ENCODE measurements at places on chromosomes 6 and 20.

- no peak for DNase-seq
Measured at GRCh38 chr6:21613809-21614208, 20.3 kb downstream of the SOX4 start.

DNA sequence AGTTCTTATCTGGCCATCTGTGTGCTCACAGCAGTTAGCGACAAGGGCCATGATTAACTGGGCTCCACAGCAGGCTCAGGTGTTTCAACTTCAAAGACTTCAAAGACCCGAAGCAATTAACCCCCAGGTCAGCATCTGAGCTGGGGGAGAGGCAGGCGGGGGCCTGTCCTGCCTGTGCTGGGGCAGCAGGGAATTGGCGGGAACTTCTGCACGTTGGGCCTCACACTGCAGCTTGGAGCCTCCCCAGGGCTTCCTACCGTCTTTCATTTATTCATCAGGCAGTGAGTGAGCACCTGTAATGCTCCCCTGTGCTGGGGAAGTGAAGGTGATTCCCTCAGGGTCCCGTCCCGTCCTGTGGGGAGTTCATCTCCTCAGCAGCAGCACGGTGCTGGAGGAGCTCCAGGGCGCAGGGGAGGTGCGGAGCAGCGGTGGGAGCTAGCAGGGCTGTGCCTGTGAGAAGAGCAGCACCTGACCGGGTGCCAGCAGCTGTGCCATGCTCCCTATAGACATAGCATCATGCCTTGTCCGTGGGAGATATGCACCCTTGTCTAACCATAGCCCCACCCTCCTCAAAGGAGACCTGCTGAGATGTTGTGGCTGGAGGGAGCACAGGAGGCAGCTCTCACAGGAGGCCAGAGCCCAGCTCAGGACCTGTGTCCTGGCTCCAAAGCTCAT, 51.8 kb upstream of the FRMD1 start:
- DNase-seq, result no peak

DNA sequence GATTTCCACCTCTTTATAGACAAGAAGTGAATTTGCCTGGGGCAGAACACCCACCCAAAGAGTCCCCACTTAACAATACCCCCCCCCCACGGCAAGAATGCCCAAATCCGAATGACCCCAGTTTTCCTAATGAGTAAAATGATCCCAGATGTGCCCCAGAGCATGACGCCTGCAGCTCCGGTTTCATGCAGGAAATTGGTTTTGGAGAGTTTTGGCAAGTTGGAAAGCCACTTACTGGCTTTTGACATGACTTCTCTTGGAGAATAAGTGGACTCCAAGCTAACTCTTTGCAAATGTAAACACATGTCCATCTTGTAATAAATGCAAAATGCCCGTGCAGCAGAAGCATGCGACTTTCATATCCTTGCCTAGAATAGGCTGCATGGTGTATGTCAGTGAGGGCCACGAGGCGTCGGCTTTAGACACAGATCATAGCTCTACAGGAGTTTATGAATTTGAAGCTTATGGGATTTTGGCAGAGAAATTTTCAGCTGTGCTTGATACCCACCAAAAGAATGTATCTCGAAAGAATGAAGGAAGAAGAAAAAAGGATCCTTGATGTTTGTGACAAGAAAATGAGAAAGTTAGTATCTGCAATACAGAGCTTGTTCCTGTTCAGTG, 24.2 kb downstream of the EDN3 start:
- DNase-seq, result no peak

DNA sequence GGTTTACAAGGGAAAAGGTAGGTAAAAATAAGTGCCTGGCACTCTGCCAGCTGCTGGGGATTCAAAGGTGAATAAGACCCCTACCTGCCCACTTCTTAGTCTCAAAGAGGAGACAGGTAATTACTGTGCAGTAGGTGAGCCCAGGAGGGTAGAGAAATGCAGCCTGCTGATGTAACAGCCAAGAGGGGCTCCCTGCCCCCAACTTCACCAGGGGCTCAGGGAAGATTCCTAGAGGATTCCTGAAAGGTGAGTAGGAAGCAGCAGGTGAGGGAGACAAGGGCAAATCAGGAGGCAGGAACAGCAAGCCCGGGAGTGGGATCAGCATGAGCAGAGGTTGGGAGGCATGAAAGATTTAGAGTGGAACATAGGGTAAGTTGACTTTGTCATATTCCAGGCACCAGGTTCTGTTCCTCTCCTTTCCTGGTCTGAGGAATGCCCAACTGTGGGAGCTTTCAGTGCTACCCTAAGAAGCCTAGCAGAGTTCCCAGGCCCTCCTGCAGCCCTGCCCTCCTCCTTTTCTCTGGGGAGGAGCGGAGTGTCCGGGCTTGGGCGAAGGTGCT, 258.1 kb downstream of the LRFN2 start:
- no peak for DNase-seq

DNA sequence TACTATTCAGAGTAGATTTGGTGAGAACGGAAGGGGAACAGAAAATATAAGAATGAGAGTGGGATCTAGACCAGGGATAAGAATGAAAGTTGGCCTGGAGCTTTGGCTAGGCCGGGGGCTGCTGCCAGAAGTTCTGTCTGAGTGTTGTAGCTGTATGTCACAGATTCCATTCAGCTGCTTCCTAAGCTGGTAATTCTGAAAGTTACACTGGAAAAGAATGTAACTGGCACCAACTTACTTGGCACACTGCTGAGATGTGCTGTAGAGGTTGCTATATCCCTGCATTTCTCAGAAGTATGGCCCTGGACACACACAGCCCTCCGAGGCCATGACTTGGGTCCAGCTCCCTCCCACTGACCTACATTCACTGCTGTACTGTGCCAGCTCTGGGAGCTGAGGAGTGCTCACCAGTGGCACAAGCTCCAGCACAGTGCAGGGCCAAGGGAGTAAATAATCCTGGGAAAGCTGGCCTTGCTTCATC, 25.8 kb upstream of the TMEM217 start:
- no peak for DNase-seq

- no peak for DNase-seq
Measured at GRCh38 chr6:36688063-36688738, 9.4 kb upstream of the RAB44 start.
